Endodermal cell (in vitro differentiated cells): ENCODE measurements at places on chromosomes 13 and 19.
A peak's percentile ranks its signal among the peaks of the same experiment; 100 is the strongest.

DNA sequence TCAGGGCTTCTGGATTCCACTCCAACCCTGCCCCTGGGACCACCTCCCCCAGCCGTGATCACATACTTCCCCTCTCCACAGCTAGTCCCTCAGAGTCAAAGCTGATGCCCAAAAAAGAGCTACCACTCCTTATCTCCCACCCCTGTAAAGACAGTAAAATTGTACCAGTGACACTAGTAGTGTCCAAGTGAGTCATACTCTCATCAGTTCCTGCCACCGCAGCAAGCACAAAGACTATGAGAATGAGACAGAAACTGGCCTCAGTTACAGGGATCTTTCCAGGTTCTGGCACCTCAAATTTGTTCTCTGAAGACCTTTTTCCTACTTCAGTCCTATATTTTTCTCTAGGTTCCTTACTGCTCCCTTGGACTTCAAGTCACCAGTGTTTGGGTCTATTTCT, 144.2 kb downstream of the SPRY2 start:
- DNase-seq, result no peak

- DNase-seq, result no peak
Measured at GRCh38 chr19:3406571-3407111, 40.3 kb downstream of the NFIC start.

- DNase-seq, result no peak
Measured at GRCh38 chr19:42409477-42409876, 17.7 kb downstream of the LIPE start.

DNA sequence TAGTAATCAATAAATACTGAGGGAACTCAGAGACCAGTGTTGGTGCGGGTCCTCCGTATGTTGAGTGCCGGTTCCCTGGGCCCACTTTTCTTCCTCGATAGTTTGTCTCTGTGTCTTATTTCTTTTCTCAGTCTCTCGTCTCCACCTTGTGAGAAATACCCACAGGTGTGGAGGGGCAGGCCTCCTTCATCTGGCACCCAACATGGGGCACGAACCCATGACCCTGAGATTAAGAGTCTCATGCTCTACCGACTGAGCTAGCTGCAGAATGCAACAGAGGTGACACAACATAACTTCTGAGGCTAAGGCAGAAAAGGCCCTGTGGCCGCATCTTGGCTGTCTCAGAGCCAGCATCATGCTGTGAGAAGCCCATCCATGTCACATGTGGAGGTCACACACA, 5.3 kb upstream of the ZNF613 start:
- peak; percentile 49 for DNase-seq

GRCh38 chr13:106589716-106590115, 21.8 kb upstream of the ARGLU1 start:
- DNase-seq, result no peak

- DNase-seq, result peak; percentile 98
Measured at GRCh38 chr19:50817941-50818858, 5.4 kb downstream of the KLK1 start.

- peak; percentile 83 for DNase-seq
Measured at GRCh38 chr13:112510002-112510780, 77.8 kb downstream of the TUBGCP3 start.

DNA sequence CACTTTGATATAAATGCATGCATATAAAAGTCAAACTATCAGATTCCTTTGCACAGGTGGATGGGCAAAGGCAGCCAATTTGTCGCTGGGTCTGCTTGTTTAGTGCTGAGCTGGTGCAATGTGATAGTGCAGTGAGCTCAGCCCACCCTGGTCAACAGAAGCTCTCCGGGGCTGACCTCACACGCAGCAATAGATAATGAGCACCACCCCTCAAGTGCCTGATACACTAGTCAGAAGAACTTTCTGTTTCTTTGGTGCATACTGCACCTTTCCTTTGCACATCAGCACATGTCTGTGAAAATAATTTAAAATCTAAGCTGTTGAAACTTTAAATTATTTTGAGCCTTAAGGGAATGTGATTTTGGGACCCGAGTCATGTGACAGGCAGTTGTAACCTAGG, 20.2 kb downstream of the ATP8A2 start:
- DNase-seq, result no peak

GRCh38 chr13:73676550-73677047, 457.6 kb downstream of the KLF12 start:
- DNase-seq, result no peak

DNA sequence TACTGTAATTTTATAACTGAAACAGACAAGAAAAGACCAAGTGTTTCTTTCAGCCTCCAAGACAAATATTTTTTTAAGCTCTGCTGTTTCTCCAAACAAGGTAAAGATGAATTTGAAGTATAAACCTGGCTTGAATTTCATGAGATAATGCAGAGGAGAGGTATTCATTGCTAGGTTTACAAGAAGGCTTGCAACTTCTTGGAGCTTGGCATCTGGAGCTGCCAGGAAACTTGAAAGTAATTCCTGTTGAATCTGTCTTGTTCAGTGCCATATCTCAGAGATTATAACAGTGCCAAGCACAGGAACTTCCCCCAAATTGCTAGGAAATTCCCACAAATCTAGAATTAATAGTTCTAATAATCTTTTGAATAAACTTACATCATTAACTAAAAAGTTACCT, 70.9 kb downstream of the CDK8 start:
- no peak for DNase-seq

DNA sequence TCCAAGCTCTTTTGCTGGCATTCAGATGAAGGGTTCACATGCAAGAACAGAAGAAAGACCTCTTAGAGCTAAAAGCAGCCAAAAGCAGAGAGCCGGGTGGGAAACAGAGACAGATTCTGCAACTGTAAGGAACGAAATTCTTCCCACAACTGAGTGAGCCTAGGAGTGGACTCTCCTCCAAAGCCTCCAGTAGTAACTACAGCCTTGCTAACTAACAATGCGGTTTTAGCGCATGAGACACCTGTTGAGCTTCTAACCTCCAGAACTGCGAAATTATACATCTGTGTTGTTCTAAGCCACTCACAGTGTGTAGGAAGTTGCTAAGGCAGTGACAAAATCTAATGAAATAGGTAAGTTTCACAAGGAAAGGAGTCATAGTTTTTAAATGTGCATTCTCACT, 98.1 kb upstream of the SLITRK1 start:
- DNase-seq, result no peak

- no peak for DNase-seq
Measured at GRCh38 chr19:50050406-50051227, 24.8 kb downstream of the ZNF473 start.

GRCh38 chr19:29478578-29479565, 46.9 kb upstream of the VSTM2B start:
- peak; percentile 94 for DNase-seq

- peak; percentile 28 for DNase-seq
Measured at GRCh38 chr13:113756441-113757097, 2.5 kb upstream of the TMEM255B start.

DNA sequence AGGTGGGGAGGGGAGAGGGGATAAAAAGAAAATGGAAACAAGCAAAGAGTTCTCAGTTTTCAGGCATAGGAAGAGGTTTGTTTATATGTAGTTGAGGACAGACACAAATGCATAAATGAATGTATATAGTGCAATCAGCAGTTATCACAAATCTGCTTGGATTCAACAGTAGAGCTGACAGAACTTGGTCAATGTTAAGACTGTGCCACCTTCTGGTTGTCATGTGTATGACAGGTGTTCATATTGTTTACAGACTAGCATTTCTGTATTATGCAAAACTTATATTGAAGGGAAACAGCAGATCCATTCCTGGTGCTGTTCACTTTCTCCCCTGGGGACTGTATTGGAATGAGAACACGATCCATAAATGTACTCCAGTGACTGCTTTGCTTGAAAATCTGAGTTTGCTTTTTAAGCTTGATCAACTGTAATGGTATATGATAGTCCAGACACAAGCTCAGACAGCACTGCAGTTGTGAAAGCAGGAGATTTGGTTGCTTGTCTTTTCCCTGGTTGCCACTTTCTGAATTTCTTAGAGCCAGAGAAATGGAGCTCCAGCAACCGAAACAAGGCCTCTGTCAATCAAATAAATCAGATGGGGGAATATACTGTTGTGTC, 319.5 kb upstream of the OBI1 start:
- peak; percentile 70 for DNase-seq

DNA sequence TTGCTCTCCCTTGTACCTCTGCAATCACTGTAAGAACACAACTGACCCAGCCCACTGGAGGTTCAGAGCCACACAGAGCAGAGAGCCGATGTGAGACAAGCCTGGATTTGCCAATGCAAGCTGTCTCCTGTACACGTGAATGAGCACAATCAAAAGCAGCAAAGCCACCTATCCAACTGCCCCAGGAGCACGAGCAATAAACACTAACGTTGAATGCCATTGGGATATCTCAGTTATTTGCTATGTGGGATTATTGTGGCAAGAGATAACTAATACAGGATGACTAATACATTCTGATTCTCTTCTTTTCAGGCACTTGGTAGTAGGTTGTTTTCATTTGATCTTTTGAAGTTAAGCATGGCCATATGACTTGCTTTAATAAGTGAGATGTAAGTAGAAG, 85.2 kb upstream of the FAM216B start:
- DNase-seq, result no peak

DNA sequence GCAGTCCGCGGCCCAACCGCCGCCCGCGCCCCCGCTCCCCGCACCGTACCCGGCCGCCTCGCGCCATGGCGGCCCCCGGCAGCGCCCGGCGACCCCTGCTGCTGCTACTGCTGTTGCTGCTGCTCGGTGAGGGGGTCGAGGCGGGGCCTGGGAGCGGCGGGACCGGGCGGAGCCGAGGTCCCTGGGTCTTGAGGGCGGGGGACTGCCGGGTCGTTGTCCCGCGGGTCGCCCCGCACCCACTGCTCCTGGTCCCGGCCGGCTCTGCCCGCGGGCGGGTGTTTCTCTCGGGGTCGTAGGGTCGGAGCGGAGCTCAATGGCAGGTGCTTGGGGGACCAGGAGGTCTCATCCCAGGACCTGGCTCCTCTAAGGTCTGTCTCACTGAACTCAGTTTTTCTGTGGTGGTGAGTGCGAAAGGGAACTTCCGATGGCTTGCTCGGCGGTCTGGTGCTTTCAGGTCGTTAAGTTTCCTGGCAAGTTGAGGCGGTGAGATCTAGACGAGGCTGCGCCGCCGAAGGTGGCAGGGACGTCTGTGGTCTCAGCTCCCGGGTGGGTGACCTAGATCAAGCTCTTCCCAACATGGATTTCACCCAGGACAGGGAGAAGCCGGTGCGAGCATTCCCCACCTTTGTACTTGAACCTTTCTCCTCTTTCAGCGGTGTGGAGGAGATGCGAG, 467 bp downstream of the LAMP1 start:
- no peak for DNase-seq

DNA sequence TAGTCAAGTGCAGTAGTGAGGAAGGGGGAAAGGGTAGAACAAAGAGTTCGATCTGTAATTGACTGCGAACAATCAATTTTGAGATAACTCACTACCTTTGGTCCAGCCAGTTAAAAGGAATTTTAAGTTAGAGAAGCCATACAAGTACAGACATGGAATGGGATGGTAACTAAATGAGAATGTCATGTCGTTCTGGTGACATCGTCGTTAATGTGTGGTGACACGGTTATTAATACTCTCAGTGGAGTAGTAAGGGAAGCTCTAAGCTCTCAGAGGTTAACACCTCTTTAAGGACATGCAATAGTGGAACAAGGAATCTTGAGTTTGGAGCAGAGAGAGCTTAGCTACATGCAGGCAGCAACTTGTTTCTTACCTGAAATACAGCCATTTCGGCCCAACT, 154.9 kb upstream of the KLF12 start:
- DNase-seq, result no peak

DNA sequence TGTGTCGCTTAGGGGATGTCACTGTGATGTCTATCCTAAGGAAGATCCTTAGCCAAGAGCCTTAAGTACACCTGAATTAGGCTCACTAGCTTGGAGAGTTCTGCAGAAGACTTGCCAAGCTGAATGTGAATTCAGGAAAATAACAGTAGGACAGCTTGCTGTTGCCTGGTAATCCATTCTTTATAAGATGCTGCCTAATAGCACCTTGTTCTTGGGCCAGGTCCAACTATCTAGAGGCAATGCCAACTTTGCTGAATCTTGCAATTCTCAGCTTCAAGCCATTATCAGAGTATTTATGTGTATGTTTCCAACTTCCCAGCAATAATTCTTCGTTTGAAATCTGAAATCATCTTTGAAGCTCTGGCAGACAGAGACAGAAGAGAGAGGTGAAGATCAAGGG, 102.8 kb downstream of the PCDH17 start:
- no peak for DNase-seq

DNA sequence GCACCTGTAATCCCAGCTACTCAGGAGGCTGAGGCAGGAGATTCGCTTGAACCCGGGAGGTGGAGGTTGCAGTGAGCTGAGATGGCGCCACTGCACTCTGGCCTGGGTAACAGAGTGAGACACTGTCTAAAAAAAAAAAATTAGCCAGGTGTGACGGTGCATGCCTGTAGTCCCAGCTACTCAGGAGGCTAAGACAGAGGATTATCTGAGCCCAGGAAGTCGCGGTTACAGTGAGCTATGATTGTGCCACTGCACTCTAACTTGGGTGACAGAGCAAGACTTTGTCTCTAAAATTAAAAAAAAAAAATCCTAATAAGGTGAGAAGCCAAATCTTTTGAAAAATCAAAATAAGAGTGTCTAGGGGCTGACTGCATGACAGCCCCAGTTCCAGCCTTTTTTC, 9.7 kb upstream of the CEBPA start:
- DNase-seq, result no peak

DNA sequence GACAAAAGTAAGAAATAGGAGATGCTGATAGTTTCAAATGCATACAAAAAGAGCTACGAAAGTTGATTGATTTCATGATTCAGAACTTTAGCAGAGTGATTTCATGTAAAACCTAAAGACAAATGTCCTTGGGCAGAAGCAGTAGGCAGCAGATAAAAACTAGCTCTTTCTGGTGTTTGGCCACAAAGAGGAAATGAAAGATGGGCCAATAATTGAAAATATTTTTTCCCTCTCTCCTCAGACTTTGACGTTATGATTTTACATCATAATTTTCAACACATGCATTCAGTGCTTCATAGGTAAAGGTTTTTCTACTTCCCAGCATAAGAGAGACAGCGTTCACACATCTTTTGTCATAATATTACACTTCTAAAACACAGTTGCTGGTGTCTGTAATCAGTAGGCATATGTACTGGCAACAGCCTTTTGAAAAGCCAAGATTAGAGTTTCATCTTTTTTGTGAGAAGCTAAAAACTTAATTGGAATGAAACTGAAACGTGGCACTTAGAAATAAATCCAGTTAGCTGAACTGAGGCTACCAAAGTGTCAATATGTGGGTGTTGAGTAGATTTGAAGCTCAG, 9.3 kb downstream of the SCEL start:
- no peak for DNase-seq

DNA sequence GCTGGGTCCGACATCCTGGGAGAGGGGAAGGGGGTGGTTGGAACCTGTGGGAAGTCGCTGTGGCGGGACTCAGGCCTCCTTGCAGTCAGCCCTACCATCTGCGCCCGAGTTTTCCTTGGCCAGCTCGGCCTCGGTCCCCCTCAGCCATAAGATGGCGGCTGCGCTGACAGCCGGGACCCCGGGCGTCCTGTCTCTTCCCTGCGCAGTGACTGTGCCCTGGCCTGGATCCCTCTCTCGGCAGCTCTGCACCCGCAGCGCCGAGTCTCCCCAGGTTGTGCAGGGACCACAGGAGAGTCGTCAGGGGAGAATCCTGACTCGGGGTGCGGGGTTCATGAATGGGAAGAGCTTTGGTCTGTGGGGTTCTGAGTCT, 345 bp downstream of the ZNF257 start:
- no peak for DNase-seq

GRCh38 chr13:48431987-48432615, 19.2 kb upstream of the LPAR6 start:
- no peak for DNase-seq
